ENCODE measurements at places on chromosomes 2 and 18.

DNA sequence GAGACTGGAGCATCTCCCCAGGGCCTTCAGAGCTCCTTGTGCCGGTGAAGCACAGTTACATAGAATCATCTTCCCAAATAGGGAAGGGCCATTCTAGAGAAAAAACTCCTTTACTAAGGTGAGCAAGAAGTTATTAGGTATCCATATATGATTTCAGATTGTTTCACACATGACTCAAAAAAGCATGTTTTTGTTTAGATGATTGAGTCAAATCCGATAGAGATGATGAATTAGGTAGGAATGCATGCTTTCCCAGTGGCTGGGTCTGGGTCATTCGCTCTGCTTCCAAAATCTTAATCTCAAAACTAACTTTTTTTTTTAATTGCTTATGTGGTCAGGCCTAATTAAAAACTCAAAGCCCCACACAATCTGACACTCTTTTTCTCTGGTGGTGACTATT, 3.8 kb downstream of the NT5C1B start:
- DNase-seq = no peak

GRCh38 chr18:9707381-9708056, 582 bp upstream of the RAB31 start:
- no peak for DNase-seq

DNA sequence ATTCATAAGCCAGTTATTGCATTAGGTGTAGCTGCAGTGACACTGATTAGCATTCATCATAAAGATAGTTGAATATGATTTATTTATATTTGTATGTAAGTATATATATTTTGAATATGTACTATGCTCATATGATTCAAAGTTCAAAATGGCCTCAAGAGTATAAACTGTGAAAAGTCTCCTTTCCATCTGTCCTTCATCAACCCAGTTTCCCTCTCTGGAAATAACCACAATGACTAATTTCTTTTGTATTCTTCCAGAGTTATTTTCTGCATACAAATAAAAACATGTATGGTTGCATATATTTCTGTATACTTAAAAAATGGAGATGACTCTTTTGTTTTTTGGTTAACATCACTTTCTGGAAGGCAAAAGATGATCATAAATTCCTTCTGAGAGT, 95.2 kb downstream of the CAMKMT start:
- DNase-seq = no peak

- DNase-seq = no peak
Measured at GRCh38 chr2:202765436-202765835, 106.1 kb downstream of the ICA1L start.

DNA sequence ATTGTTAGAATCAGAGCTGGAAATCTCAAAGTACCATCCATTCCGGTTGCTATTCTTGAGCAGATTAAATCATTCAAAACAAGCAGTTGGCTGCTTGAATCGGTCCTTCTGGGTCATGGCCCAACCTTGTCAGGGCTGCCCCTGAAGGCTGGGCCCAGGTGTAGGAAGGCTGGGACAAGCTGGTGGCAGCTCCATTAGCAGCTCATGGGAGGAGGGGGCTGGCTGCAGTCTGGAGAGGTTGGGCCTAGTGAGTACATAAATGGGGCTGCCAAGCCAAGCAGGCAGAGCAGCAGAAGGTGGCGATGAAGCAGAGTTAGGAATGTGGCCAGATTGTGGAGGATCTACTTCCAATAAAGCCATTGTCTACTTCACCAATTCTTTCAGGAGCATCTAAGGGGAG, 81.4 kb downstream of the ADCYAP1 start:
- no peak for DNase-seq

DNA sequence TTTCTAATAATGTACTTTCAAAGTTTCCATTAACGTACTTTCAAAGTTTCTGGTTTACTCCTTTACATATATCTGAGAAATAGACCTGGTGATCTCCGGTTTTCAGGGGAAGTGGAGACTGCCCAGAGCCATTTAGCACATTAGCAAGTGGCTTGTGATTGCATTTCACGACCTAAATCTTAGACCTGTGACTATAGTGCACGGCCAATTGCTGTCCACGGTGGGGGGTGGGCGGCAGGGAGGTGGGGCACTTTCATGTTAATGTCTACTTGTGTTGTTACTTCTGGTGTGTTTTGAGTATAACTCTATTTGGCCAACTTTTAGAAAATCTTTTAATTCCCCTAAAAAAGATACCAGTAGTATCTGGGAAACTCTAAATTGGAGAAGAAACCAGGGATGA, 11.3 kb downstream of the GATA6 start:
- no peak for DNase-seq

GRCh38 chr18:55968550-55968949, 380.6 kb upstream of the TCF4 start:
- DNase-seq = no peak

GRCh38 chr18:77207540-77207939, 42.1 kb upstream of the GALR1 start:
- peak; percentile 11 for DNase-seq

- DNase-seq = no peak
Measured at GRCh38 chr2:217643789-217644301, 358.9 kb downstream of the TNS1 start.

DNA sequence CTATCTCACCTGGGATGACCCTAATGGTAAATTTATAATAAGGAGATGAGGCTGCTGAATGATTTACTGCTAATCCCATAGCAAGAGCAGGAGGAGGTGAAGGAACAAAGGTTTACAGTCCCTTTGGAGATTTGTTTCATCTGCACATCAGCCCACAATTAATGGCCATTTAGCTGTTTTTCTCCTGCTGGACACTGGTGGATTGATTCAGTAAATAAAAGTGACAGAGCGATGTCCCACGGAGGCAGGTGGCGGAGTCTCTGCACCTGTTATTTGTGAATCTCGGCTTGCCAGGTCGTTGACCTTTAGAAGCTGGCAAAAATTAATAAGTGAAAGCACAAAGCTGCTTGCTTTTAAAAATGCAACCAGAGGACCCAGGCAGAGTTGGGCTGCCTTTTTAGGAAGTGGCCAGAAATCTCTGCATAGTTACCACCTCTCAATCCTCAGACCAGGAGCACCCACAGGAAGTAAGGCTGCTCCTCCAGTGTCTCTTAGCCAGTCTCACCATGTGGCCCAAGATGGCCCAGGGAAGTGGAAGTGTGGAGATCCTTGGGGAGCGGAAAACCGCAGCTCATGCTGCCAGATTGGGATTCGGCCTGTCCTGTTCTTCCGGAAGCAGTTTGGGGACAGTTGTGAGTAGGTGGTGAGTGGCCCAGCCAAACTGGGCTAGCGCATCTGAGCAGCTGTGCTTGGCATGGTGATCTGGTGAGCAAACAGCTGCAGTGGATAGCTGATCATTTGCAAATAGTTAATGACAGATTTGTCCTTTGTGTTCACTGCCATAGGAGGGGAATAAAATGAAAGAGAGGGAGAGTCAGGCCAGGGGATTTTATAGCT, 1005.7 kb upstream of the PIK3C3 start:
- DNase-seq = no peak

- no peak for DNase-seq
Measured at GRCh38 chr2:166814335-166814734, 73.9 kb upstream of the XIRP2 start.

DNA sequence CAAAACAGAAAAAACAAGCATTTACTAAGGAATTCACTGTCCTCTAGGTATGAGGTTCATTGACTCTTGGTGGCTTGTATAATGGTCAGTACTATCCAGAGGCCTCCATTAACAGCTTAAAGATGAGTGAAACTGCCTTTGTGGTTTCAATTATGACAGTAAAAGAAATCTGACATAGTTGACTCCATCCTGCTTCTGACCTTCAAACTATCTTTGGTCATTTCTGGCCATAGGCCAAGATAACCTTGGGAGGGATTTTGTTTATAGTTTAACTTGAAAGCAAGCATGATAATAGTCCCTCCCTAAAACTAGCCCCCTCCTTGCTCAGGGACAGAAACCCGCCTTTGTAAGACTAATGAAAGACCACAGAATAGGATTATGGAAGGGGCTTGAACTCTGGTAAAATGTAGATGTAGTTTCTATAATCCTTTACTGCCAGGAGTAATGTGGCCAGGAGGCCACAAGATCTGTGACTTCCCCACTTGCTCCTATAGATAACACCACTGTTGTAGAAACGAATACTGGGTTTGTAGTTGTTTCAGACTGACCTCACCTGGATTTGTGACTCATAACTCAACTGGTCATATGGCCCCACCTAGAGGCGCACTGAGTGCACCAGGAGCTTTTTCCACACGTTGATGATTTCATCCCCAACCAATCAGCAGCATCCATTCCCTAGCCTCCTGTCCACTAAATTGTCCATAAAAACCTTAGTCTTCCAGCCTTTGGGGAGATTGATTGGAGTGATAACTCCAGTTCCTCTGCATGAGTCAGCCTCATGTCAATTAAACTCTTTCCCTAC, 8.6 kb upstream of the PLEKHM3 start:
- DNase-seq = no peak

GRCh38 chr2:96409820-96410164, 74.2 kb downstream of the NCAPH start:
- DNase-seq = no peak

DNA sequence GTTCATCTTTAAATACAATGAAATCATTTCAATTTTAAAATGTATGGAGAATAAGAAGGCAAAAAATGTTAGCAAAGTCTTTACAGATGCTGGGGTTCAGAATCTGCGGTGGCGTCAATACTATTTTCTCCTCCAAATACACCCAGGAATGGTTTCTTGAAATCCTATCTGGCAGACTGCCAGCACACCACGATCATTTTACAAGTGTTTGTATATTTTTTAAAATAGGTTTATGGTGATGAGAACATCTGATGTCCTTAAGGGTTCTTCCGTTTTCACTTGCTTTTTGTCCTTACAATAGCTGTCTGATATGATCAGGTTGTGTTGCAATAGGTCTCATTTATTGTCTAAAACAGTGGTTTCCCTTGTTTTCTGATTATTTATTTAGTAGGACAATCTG, 89.6 kb downstream of the CMPK2 start:
- DNase-seq = no peak

DNA sequence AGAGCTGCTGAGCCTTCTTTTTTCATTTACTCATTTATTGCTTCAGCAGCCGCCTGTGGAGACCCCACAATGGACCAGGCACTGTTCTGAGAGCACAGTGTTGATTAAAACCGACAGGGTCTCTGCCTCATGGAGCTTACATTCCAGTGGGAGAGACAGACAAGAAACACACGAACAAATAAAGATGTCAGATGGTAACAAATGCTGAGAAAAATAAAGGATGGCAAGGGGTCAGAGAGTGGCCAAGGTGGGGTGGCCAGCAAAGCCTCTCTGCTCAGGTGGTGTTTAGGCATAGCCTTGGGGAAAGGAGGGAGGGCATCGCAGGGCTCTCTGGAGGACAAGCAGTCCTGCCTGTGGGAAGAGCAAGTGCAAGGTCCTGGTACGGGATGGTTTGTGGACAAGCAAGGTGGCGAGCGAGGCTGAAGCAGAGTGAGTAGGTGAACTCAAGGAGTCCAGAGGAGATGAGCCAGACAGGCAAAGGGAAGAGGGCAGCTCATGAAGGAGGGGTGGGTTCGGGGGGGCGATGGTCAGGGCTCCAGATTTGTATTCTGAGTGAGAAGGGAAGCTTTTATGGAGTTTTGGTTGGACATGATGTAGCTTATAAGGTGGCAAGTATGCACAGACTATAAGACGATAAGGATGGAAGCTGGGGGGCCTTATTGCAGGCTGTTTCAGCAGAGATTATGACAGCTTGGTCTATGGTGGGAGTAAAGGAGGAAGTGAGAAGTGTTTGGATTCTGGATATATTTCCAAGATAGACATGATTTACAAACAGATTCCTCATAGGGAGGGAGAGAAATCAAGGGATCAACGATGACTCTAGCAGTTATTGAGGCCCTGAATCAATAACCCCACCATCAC, 8.8 kb upstream of the ITGB6 start:
- no peak for DNase-seq

DNA sequence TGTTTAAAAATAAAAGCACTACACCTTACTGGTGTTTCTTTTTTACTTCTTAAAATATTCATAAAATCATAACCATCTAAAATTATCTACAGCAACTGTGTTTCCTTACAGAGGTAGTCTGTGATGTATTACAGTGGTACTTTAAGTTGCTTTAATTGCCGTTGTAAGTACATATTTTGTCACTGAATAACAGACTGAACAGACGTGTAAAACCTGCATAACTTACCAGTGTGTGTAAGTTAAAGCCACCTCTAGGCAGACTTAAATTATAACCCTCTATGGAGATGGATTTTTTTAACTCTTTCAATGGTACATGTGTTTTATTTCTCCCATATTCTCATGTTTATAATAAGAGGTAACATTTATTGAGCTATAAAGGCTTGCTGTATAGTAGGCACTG, 166.8 kb downstream of the NR4A2 start:
- no peak for DNase-seq

DNA sequence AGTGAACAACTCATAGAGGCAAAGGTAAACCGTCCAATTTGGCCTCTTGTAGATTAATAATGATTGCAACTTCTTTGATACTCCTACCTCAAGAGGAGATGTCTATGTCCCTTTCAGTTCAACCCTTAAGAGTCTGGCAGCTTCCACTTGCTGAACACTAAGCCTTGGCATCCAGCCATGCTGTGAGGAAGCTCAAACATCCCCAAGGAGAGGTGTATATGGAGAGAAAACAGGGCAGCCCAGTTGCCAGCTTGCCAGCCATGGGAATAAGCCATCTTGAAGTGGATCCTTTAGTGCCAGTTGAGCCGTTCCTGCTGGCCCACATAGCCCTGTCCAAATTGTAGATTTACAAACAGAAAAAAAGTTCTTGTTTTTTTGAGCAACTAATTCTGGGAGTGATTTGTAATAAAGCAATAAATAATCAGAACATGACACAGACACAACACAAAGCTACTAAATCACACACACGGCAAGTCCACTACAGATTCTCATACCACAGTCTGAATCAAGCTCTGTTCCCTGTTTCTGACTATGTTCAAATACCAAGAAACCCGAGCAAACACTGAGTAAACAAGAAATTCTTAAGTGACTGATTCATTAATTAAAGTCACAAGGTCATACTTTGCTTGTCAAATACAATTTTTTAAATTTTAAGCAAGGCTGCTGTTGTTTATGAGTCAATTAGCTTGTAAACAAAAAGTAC, 96.1 kb downstream of the PID1 start:
- no peak for DNase-seq

GRCh38 chr2:159773886-159774285, 24.1 kb downstream of the CD302 start:
- DNase-seq = no peak

- no peak for DNase-seq
Measured at GRCh38 chr18:44729631-44730101, 49.0 kb downstream of the SETBP1 start.

GRCh38 chr18:67916097-67916496, 399.6 kb upstream of the DSEL start:
- no peak for DNase-seq

DNA sequence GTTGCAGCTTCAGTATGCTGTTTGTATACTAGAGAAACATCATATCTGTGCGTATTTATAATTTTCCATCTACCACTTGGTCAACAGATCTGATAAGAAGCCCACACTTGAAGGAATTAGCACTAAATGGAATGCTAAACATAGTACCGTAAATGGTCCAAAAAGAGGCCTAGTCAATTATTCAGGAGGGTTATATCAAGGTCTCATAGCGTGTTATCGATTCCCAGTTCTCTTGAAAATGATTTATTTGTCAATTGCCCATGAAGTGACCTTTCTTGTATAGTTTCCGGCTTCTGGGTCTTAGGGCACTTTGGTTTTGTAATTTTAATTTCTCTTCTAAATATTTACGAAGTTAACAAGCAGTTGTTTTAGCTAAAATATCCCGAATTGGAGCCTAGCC, 18.4 kb downstream of the SH3RF3 start:
- no peak for DNase-seq
